Femur (tissue), 1 donor: ENCODE measurements at places on chromosomes 2 and 18.

GRCh38 chr2:10908195-10908594, 3.5 kb upstream of the KCNF1 start:
- no peak for DNase-seq

- no peak for DNase-seq
These were observed 5.7 kb downstream of the C2orf80 start for GRCh38 chr2:208183972-208184705.

GRCh38 chr2:28084564-28084963, 194.0 kb downstream of the BABAM2 start:
- DNase-seq = no peak

- DNase-seq = peak; percentile 80
These were observed 76.1 kb upstream of the PMAIP1 start for GRCh38 chr18:59823596-59824195.

GRCh38 chr2:213934560-213934959, 476.3 kb upstream of the VWC2L start:
- no peak for DNase-seq

GRCh38 chr2:30231996-30232800, 864 bp downstream of the LBH start:
- peak; percentile 88 for DNase-seq

DNA sequence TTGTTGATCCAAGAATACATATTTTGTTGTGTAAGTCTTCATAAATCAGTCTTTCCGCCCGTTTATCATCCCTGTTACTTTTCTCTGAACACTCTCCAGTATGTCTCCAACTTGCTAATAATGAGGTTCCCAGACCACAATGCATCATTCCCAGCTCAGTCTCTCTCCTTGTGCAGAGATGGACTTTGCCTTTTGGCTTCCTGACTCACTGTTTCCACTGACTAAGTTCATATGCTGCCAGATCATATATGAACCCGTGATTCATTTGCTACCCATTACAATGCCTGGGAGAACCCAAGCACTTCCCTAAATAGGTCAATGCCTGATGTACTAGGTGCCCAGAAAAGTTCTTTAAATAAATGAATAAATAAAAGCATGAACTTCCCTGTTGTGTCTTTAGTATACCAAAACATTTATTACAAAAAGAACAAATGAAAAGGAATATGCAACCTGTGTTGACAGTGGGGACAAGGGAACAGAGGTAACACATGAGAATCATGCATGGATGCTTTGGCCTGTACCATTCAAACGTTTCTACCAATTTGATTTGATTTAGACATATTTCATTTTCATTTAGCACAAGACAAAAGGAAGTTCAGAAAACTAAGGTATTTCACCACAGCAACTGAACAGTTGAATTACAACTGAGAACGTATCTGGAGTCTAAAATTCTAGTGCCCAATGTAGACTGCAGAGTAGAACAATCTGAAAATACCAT, 215.4 kb upstream of the HNRNPA3 start:
- peak; percentile 45 for DNase-seq

GRCh38 chr2:60551240-60552077, 2.0 kb downstream of the BCL11A start:
- DNase-seq = peak; percentile 68

GRCh38 chr2:28659127-28659526, 92.5 kb upstream of the PPP1CB start:
- no peak for DNase-seq

GRCh38 chr18:61797696-61798590, 94.9 kb downstream of the RNF152 start:
- DNase-seq = no peak

GRCh38 chr18:59054496-59055287, 85.0 kb upstream of the SEC11C start:
- DNase-seq = no peak

DNA sequence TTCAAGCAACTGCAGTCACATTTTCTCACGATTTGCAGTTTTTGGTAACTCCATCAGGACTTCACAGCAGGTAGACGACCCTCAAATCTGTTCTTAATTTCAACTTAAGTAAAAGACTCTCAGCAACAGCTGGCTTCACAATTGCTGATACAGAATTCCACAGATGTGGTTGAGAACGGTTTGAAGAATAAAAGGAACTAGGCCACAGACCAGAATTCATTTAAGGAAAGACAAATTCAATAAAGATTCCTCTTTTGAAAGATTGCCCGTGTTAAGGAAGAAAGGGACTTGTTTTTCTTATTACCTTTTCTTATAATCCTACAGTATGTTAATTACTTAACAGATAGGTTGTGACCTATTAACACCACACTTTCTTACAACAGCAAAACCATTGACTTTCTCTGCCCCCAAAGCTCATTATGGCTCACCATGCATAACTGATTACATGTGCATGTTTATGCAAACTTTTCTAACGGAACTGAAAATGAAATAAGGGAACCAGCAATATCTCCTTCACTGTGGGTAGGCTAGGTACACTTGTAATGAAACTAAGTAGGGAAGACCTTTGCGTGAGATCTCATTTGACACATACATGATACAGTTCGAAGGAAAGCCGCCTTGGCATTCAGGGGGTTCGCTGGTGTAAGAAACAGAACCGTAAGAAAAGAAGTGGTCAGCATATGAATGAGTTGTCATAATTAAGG, 4.7 kb upstream of the ZNF516 start:
- DNase-seq = no peak

DNA sequence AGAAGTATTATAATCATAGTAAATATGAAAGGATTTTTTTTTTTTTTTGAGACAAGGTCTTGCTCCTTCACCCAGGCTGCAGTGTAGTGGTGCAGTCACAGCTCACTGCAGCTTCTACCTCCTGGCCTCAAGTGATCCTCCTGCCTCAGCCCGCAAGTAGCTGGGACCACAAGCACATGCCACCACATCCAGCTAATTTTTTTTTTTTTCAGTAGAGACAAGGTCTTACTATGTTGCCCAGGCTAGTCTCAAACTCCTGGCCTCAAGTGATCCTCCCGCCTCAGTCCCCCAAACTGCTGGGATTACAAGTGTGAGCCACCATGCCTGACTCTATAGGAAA, 301.6 kb upstream of the STON1 start:
- DNase-seq = no peak

DNA sequence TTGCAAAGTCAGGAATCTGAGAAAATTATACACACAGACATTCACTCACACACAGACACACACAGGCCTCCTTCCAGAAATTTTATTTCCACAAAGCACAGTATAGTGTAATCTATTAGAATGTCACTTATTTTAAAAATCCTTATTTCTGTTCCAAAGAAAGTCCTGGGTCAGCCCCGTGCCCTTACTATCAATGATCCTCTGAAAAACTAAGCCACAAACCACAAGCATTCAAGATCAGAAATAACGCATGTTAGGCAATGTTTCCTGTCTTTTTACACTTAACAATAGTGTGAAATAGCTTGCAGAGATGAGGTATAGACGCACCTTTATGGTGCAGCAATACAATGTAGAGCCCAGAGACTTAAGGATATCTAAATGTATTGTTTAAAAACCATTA, 25.8 kb downstream of the TBC1D8 start:
- no peak for DNase-seq

DNA sequence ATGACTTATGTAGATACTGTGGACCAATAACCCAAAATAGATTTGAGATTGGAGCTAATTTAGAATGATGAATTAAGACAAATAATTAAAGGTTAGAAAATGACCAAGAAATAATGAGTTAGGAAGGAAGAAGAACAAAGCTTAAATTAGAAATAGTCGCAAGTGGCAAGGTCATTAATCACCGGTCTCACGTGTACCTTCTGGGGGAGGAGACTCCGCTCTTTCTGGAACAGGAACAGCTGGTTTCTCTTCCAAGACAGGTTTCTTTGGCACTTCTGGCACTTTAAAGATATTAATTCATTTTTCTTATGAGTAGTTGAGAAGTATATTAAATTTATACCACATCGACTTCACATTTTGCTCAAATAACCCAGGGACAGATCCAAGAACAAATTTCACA, 156.7 kb downstream of the TTN start:
- no peak for DNase-seq

DNA sequence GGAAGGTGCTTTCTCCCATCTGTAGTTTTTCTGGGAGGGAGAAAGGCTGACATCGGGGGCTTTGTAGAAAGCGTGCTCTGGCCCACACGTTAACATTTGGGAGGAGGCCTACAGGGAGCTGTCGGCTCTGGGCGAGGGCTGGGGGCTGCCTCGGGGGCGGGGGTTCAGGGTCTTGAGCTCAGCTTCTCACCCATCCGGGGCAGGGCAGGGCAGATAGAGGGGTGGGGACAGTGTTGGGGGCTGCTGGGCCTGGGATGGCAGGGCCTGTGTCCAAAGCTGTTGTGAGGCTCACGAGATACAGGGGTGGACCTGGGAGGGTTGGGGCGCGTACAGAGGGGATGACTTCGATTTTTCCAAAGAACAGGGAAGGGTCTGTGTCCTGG, 27.0 kb downstream of the NFATC1 start:
- DNase-seq = no peak

- no peak for DNase-seq
These were observed 355.2 kb upstream of the UBE2E3 start for GRCh38 chr2:180625006-180625844.

DNA sequence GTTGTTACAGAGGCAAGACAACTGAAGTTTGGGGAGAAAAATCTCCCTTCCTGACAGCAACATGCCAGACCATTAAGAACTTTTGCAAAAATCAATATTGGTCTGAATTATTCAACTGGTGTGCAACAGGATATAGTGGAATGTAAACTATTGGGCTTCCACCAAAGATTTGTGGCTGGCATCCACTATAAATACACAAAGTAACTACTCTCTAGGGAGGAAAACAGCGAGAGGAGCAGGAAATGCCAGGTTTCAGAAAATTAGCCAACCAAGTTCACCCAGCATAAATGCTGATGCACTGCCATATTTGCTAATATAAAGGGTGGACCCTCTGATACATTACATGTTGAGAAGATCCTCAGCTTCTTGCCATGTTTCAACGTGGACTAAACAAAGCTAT, 267.6 kb upstream of the LYPD1 start:
- DNase-seq = no peak

- DNase-seq = no peak
These were observed 127.5 kb downstream of the LAMA3 start for GRCh38 chr18:23816740-23817139.

DNA sequence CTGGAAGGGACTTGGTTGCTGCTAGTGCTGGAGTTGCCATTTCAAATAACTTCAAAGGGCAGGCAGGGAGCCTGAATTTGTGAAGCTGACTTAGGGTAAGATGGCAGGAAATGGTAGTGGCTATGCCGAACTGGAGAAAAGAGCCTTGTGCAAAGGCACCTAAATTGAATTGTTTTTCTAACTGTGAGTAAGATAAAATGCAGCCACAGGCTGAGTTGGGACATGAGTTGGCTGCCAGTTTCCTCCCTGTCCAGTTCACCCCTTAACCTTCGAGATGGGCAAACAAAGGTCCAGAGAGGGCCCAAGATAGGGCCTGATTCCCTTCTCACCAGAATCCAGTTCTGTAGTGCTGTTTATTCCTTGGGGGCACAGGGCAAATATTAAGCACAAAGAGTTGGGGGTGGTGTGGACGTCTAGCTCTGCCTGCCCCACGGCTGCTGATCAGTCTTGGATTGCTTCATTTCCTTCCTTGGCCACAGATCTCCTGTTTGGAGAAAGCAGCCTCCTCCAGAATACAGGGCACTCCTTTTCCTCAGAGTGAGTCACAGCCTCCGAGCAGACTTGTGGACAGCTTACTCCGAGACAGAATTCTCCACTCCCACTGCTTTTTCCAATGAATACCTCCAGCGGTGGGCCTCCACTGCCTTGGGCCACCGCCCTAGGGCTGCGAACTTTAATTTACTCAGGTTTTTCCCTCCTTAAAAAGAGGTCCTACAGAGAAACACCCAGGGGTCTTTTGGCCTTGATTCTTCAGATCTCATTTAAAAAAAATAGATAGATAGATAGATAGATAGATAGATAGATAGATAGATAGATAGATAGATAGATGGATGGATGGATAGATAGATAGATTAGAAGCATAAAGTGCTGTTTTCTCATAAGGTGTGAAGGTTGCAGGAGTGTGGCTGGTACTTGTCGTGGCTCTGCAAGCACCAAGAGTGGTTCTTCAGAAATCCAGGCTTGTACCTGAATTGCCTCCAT, 18.4 kb upstream of the SLC20A1 start:
- DNase-seq = peak; percentile 65

- peak; percentile 26 for DNase-seq
These were observed 94.4 kb upstream of the NOSTRIN start for GRCh38 chr2:168708080-168708479.

DNA sequence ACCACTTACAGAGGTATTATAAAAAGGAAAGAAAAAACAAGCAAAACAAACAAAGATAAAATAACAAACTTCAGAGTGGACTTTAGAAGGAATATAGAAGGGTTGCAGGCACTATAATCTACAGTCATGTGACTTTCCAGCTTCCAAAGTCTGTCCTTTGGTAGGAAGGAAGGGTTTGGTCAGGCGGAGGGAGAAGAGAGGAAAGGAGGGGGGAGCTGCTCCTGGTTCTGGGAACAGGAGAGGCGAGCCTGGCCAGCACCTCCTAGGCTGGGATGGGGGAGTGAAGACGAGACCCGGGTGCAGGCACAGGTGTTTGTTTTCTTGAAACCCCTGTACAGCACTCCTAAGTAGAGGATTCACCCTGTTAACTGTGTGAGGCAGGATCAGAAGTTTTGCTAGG, 53.8 kb upstream of the GATA6 start:
- no peak for DNase-seq

- no peak for DNase-seq
These were observed 208.4 kb downstream of the ZNF407 start for GRCh38 chr18:74806073-74806472.

- DNase-seq = no peak
These were observed 264.3 kb downstream of the PTGR3 start for GRCh38 chr18:74944676-74945075.

DNA sequence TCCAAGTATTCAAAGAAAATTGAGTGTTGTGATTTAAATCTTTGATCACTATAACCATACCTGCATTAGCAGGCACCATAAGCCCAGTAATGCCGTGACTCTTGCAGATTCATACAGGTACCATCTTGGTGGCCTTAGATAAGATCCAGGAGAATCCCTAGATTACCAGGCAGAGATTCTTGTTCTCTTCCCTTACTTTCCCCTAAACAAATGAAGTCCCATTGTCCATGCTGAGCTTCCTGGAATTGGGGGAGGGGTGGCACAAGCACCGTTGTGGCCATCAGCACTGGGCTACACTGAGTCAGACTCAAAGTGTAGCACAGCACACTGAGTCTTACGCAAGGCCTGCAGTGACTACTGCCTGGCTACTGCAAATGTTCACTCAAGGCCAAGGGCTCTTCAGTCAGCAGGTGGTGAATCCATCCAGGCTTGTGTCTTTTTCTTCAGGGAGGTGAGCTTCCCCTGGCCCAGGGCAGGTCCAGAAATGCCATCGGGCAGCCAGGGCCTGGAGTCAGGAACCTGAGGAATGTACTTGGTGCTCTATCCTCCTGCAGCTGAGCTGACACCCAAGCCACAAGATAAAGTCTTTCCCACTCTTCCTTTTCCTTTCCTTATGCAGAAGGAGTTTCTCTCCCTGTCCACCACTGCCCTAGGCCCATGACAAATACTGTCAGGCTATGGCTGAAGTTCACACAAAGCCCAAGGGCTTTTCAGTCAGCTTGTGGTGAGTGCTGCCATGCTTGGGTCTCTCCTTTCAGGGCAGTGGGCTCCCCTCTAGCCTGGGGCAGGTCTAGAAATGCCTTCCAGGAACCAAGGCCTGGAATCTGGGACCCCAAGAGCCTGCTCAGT, 52.6 kb downstream of the CD28 start:
- DNase-seq = no peak

- no peak for DNase-seq
These were observed 67.2 kb downstream of the CUL3 start for GRCh38 chr2:224517963-224518362.
